BJ (cell line): ENCODE measurements at places on chromosomes 1 and 21. TPM values are rescaled to one million over a fixed set of nuclear protein-coding genes. Genes with fewer than 3 reads are reported as not detected.

GRCh38 chr1:74437035-74437434, 75.4 kb downstream of the LRRC53 start:
- no peak for DNase-seq

DNA sequence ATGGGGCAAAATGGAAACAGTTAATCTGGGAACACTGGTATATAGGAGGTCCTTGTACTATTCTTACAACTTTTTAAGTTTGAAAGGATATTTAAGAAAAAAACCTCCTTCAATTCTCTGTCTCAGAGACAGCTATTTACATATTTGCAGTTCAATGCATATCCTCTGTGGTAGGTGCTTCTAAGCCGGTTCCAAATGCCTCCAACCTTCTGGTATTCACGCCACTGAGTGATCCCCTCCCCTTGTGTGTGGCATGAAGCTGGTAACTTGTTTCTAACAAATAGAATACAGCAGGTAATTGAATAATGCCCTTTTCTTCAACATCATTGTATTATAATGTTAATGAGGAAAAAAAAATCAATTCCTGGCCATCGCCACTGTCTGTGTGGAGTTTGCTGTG, 91.2 kb downstream of the PROX1 start:
- no peak for DNase-seq

The EXO1 gene
- polyA plus RNA-seq = 2.6 and 5.2 TPM in 2 replicates

The RAB25 gene
- not detected in 2 replicates for polyA plus RNA-seq

The LRRC7 gene
- polyA plus RNA-seq = 0.22 and 0.25 TPM in 2 replicates

DNA sequence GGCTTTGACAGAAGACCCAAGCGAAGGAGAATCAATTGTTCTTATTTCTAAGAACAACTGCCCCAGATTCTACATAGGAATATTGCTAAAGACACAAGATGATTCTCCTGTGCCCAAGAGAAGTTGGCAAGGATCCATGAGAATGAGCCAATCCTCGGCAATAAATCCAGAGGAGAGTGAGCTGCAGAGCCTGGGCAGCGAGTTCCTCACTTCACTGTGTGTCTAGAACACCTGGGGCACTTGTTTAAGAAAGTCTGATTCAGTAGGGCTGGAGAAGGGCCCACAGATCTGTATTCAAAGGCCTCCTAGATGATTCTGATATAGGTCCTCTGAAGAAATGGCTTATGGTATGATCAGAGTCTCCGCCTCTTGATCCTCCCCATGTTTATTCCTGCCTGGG, 31.8 kb downstream of the GADD45A start:
- no peak for DNase-seq

GRCh38 chr1:44684525-44684924, 10.0 kb downstream of the ARMH1 start:
- DNase-seq = no peak

DNA sequence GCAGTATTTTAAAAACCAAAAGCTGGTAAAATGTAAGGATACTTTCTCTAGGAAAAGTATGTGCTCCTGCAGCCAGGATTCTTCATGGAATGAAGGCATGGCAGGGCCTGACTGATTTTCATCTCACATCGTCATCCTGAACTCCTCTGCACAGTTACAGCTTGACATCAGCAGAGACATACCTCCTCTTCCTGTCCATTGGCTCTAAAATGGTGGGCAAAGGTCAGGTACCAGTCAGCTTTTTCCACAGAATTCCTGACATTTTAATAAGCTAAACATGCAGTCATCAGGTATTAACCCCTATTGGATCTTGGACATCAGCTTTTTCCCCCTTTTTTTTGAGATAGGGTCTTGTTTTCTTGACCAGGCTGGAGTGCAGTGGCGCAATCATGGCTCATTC, 5.8 kb downstream of the PCNT start:
- no peak for DNase-seq

DNA sequence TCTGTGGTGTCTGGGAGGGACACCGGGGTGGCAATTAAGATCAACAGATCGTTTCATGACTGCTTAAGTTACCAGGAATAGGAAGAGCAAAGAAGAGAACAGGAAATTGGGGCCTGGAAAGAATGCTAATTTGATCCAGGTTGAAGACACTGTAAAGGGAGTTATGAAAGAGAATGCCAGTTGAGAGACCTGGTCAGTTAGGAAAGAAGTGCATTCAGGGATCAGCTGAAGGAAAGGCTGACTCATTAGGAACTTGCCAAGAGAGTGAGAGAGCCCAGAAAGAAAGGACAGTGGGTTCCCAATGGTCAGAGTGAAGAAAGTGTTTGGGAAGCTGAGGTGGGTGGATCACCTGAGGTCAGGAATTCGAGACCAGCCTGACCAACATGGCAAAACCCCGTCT, 119.6 kb downstream of the UBE2U start:
- no peak for DNase-seq

The GNG12 gene
- polyA plus RNA-seq = 99.6 and 190 TPM in 2 replicates

DNA sequence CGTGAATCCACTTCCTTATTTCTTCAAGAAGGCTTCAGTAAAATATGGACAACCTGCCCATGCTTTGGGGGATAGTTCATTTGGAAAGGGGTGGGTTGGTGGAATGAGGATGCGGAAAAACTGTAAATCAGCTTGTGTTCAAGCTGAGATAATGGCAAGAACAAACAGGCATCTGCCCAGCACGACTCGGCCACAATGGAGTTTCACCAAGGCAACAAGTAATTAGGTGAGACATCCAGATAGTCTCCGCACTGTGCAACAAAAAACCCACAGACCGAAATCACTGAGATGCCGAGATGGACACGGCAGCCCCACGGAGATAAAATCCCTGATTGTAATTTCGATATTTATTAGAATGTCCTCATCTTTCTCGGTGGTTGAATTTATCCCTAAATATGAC, 455.2 kb downstream of the AJAP1 start:
- DNase-seq = no peak

- DNase-seq = no peak
These were observed 32.0 kb downstream of the SLAMF6 start for GRCh38 chr1:160491017-160491416.

The PLA2G2F gene
- not detected in 2 replicates for polyA plus RNA-seq

- DNase-seq = no peak
These were observed 91.8 kb upstream of the NGF start for GRCh38 chr1:115429884-115430283.

- DNase-seq = no peak
These were observed 46.0 kb downstream of the RPL5 start for GRCh38 chr1:92877792-92878191.

DNA sequence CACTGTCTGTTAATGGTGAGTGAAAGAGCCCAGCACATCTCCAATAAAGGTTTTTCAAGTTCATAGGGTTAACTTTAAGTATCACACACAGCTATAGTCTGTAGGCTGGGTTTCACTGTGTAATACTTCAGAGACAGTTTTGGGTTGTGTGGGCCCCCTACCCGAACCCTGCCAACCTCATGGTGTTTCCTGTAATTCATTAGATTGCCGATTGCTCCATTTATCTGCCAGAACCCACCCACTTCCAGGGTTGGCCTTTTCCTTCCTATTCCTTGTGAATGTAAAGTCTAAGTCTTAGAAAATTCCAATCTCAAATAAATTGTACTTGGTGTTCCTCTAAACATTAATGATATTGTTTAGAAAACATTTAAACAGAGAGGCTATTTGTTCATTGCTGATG, 43.6 kb downstream of the CTTNBP2NL start:
- DNase-seq = no peak

The ATP8B2 gene
- 48.3 and 73.3 TPM in 2 replicates for polyA plus RNA-seq

DNA sequence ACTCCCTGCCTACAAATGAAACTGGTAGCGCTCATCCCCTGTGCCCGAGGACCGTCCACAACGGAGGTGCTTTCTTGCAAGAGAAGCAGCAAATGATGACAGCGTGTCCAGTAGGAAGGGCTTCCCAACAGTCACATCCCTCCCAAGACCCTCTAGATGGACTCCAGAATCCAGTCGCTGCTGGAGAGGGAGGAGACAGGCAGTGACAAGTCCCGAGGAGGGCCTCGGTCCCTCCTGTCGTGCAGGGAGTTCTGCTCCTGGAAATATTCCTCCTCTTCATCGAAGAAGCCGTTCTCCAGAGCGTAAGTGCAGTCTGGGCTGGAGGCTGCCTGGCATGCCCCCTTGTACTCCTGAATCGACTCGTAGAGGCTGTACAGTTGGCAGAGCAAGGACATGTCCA, 20.3 kb downstream of the FAM89A start:
- no peak for DNase-seq

The SPATA46 gene
- polyA plus RNA-seq = not detected in 2 replicates

- no peak for DNase-seq
These were observed 282.7 kb downstream of the HMCN1 start for GRCh38 chr1:186016856-186017255.

- peak; percentile 87 for DNase-seq
These were observed 92.5 kb upstream of the RUNX3 start for GRCh38 chr1:25022361-25023189.

DNA sequence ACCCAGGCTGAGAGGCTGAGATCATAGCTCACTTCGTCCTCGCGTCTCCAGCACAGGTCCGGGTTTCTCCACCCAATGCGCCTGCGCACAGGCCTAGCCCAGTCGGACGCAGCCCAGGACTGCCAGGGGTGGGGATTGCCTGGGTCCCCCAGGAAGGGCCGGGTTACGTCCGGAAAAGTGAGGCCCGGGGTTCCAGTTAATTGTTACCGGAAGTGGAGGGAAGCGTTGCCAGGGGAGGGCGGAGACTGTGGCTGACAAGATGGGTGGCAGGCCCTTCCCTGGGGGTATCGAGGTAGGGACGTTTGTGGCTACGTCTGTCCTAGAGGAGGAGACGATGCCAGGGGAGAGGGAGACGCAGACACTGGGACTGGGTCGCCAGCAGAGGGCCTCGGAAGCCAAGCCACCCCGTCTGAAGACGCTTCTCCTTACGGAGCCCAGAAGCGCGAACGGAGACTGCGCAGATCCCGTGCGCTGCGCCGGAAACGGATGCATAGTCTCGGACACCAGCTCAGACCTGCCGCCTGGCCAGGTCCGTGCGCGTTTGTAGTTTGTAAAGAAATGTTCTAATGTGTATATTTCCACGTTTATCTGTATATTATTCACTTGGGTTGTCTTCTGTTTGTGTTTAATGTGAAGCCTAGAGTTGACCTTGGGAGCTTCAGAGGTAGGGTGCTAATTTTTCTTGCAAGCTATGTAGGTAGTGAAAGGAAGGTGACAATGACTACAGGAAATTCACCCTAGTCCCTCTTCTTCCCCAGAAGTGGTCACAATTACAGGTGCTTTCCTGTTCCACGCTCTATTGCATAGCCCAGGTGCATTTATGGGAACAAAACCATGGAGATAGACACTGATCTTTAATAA, 7.3 kb downstream of the RSRP1 start:
- peak; percentile 59 for DNase-seq

GRCh38 chr1:27152004-27152828, 2.7 kb downstream of the SLC9A1 start:
- no peak for DNase-seq

The RGS1 gene
- polyA plus RNA-seq = not detected in 2 replicates

The KCNJ15 gene
- 0.02 and 0.18 TPM in 2 replicates for polyA plus RNA-seq

- no peak for DNase-seq
These were observed 174.9 kb downstream of the DPYD start for GRCh38 chr1:97745912-97746311.

DNA sequence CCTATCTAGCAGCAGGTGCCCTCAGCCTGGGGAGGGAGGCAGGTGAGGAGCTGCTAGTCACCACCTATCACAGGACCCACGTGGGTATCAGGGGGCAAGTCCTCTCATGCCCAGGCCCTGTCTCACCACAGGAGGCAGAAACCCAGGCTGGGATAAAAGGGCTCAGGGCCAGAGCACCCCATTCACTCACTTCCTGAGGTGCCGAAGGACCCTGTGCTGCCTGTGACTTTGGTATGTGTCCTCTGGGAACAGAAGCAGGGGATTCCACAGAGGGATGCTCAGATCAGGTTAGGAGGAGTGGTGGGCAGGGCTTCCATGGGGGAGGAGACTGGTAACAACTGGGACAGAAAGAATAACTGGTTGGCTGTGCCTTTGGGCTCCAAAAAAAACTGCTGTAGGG, at the start of gene LCE1E:
LCE1E (plus strand) TSS at position 181 of the 400 bp plus-strand sequence. CDS start 1,043 bp downstream, outside the sequence.
- DNase-seq = no peak

DNA sequence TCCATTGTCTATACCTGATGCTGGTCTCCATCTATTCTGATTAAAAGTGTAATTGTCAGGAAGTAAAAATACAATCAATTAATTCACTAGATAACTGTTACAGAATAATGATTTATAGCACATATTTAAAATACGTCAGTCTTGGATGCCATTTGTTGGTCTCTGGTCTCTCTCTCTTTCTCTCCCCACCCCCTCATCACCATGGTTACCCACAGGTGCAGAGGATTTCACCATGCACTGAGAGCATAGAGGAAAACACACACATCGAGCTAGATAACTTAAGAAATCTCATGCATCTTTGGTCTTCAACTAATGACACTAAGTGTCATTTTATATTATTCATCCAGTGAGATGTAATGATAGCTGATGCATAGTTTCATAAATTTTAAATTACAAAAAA, 33.4 kb downstream of the LRRC53 start:
- DNase-seq = no peak

The PRPF38A gene
- polyA plus RNA-seq = 14.2 and 19.6 TPM in 2 replicates

DNA sequence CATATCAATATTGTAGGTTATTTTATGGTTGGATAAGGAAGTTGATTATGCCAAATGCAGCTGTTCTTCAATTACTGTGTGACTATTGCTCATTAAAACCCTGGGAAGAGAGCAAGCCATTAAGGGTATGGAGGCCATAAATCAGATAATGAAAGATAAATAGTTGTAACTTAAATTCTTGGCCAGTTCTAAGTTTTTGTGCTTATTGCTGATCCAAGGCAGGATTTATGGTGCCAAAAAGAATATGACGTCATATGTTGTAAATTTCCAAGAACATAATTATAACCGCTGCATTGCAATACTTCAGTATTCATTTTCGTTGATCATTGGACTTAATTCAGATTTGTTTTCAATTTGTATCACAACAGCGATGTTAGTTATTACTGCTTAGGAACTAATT, 211.6 kb downstream of the LRRC40 start:
- no peak for DNase-seq

The CLDN8 gene
- polyA plus RNA-seq = not detected in 2 replicates

The ATP1A2 gene
- 0.49 and 1.1 TPM in 2 replicates for polyA plus RNA-seq

DNA sequence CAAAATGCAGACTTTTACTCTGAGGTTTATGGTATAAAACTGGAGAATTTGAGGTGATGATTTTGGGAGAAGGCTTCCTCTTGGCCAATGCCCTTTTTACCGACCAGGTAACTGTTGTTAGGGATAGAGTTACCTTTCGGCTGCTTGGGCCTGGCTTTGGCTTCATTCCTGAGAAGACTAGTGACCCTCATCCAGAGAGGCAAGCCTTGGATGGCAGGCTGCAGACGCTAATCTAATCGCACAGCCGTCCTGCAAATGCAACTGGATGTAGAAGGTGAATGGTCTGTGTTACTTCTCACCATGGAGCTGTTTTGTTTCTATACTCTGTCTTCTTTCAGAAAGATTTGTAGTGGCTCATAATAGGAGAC, 124.6 kb downstream of the CNIH3 start:
- DNase-seq = no peak

- peak; percentile 3 for DNase-seq
These were observed 7.0 kb upstream of the GBP6 start for GRCh38 chr1:89356658-89357400.

DNA sequence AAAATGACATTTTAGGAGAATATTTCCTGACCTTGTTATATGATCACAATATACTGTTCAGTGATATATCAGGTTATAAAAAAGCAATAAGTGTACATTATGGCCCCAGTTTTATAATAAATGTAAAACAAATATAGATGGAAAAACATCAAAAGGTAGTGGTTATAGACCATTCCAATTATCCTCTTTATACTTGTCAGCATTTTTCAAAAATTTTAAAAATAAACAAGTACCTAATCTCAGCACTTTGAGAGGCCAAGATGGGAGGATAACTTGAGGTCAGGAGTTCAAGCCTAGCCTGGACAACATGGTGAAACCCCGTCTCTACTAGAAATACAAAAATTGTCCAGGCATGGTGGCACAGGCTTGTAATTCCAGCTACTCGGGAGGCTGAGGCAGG, 69.6 kb upstream of the B3GALNT2 start:
- no peak for DNase-seq
